ENCODE measurements at places on chromosomes 6 and 20.

GRCh38 chr6:75824160-75824559, 75.1 kb downstream of the MYO6 start:
- DNase-seq, result no peak

DNA sequence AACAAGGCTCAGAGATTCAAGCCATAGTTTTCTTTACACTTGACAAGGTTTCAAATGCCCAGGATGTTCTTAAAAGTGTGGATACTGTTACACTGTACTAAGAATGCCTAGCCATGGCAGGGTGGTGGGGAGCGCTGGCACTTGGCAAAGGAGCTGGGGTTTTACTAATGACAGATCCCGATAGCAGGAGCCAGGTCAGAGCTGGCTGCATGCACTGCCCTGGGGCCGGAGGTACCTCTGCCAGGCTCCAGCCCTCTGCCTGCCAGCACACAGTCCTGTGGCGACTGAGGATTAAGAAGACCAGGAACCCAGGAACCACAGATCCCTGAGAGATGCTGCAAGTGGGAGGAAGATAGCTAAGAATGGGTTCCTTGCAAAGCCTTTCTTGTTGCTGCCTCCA, 260.3 kb downstream of the ALDH8A1 start:
- DNase-seq, result no peak

DNA sequence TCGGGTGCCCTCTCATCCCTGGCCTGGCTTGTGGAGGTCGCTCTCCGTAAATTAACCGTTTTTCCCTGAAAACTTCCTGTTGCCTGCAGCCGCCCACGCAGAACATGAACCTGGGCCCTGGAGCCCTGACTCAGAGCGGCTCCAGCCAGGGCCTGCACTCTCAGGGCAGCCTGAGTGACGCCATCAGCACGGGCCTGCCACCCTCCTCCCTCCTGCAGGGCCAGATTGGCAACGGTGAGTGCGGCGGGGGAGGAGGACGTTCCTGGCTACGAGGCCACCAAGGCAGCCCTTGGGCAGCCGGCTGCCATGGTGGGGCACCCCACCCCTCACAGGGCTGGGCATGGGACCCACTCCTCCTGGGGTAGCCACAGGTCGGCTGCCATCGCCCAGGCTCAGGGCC, 17.8 kb downstream of the SS18L1 start:
- no peak for DNase-seq

- DNase-seq, result no peak
Measured at GRCh38 chr20:38551056-38551626, 29.9 kb upstream of the ADIG start.

GRCh38 chr6:88006557-88006956, 41.1 kb upstream of the SPACA1 start:
- no peak for DNase-seq

DNA sequence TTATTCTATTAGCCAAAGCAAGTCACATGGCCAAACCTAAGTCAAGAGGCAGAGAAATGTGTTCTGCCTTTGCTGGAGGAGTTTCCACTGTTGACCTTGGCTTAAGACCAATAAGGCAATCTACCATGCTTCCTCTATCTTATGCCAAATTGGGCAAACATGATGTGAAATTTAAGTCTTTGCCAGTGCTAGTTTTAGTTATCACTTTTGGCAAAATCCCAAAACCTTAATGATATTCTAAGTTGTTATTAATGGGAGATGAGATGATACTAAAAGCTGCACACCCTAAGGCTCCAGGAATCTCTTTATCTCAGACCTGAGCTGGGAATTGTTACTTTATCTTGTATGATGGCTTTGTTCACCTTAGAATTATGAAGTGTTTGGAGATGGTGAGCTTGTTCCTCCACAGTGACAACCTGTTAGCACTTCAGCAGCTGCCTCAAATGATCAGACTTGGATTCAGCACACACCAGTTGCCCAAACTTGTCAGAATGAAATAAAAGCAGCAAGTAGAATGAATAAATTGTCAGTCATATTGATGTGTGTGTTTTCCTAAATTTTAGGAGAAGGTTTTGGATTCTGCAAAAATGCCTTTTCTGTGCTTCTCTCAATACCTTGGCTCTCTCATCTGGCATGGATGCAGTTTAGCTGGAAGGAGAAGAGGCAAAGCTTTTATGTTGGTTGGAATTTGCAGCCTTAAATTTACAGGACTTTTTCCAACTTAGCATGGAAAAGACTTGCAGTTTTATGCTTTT, 49.3 kb downstream of the RIN2 start:
- DNase-seq, result no peak
